H1 (cell line): ENCODE measurements at places on chromosomes 3 and 15. TPM values are rescaled to one million over a fixed set of nuclear protein-coding genes. Genes with fewer than 3 reads are reported as not detected.

DNA sequence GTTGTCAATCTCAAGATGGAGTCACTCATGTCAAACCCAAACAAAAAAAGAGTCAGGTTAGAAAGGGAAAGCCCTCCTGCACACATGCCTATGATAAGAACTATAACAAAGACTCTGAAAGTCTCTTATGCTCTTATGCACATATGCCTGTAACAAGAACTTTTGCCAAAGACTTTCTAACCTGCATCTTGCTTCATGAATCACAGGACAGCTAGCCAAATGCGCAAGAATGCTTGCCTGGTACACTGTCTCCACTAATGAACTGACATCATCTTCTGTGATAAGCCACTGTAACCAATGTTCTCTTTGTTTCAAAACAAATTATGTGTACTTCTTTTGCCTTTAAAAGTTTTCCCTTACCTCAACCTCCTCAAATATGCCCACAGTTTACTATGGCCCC lies 18.2 kb upstream of the EHHADH start:
- no peaks in the 10 kb centered on the region for H3K36me3 ChIP-seq
- DNase-seq: no peak
- no peaks in the 10 kb centered on the region for H3K27me3 ChIP-seq
- H3K4me3 ChIP-seq: no peak overlapping the region
- no peak overlapping the region for H3K27ac ChIP-seq

DNA sequence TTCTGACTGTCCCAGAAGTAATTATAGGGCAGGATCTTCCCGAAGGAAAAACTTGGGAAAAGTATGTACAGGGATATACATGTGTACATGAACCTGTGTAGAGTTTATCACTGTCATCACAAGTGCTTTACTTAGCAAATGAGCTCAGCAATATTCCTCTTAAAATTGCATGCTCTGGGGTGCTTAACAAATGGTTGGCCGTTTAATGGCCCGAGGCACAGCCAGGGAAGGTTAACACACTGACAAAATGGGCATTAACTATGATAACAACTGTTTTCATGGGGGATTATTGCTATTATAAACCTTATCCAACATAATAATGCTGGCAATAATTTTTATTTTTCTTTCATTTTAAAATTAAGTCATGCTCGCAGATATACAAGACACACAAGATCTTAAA lies 459.3 kb downstream of the TUSC7 start:
- no peaks in the 10 kb centered on the region for H3K4me1 ChIP-seq
- DNase-seq: no peak
- no peak overlapping the region for H3K27ac ChIP-seq
- no peaks in the 10 kb centered on the region for H3K36me3 ChIP-seq
- H3K27me3 ChIP-seq: no peaks in the 10 kb centered on the region

- no peaks in the 10 kb centered on the region for H3K36me3 ChIP-seq
- H3K27ac ChIP-seq: no peak overlapping the region
- H3K4me1 ChIP-seq: no peaks in the 10 kb centered on the region
- H3K27me3 ChIP-seq: no peaks in the 10 kb centered on the region
- no peak overlapping the region for H3K4me3 ChIP-seq
Measured at GRCh38 chr3:82354228-82354627, 592.8 kb upstream of the GBE1 start.

COL7A1 gene
- 7.8 and 10.7 TPM in 2 replicates for total RNA-seq

DNA sequence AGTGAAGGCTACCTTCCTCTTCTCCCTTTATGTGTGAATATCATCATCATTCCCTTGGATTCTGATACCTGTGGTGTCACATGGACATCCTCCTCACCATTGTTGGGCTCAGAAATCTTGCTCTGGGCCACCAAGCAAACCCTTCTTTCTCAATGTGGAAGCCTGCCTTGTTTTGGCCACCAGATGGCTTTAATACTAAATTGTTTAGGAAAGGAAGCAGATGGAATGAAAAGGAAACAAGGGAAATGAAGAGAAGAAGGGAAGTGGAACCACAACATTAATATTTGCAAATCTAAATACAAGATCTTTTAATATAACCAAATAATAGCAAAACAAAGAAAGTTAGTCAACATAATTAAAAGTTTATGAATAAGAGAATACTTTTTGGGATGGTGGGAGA lies 14.0 kb downstream of the FAM227B start:
- no peak overlapping the region for H3K27ac ChIP-seq
- no peaks in the 10 kb centered on the region for H3K27me3 ChIP-seq
- H3K4me1 ChIP-seq: no peaks in the 10 kb centered on the region
- no peak overlapping the region for H3K4me3 ChIP-seq

GRCh38 chr3:17840126-17840525 lies 97.7 kb upstream of the TBC1D5 start:
- H3K4me3 ChIP-seq: no peak overlapping the region
- no peaks in the 10 kb centered on the region for H3K27me3 ChIP-seq
- no peaks in the 10 kb centered on the region for H3K4me1 ChIP-seq
- no peak overlapping the region for H3K27ac ChIP-seq

SLC51A gene
- 7.7 and 9.8 TPM in 2 replicates for total RNA-seq

DNA sequence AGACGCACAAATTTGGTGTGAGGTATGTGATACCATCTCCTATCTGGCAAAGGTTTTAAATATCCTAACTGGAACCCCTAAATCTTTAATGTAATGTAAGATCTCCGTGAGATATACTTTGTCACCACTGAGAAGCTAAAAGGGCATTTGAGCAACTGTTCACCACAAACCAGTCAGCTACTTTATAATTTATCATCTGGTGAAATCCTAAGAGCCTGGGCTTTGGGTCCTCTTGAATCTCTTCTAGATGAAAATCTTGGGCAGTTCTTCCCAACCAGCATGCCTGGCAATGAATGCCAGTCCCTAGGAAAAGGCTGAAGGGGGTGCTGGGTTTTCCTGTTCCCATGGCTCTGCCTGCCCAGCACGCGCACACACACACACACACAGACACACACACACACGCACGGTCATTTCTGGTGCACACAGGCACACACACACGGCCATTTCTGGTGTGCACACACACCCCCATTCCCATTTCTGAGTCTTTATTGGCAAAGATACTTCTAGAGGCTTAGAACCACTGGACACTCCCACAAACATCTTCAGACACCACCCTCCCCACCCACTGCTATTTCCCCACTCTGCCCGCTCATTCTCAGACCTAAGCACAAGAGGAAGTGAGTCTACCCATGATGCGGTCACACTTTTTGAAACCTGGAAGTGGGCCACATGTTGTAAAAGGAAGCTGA lies 72.6 kb downstream of the MYO1E start:
- H3K4me3 ChIP-seq: no peak overlapping the region
- H3K36me3 ChIP-seq: no peaks in the 10 kb centered on the region
- no peak for DNase-seq
- no peak overlapping the region for H3K27ac ChIP-seq

ITPKA gene
- 0.67 and 0.99 TPM in 2 replicates for total RNA-seq

DNA sequence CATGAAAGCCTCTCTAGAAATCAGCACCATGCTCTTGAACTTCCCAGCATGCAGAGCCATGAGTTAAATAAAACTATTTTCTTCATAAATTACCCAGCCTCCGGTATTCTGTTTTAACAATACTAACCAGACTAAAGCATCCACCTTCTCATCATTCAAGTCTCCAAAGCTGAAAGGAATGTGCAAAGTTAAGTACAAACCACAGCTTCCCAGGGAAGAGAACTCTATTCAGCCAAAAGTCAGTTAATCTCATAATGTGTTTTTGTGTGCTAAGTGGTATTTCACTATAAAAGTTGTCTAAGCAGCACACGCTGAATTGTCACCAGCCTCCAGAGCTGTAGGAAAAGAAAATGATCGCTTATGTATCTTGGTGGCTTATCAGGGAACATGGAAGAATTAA lies 135.5 kb upstream of the KCNH8 start:
- H3K36me3 ChIP-seq: no peaks in the 10 kb centered on the region
- no peak for DNase-seq

GRCh38 chr3:82376883-82377282 lies 615.4 kb upstream of the GBE1 start:
- H3K36me3 ChIP-seq: peaks cover 2% of the 10 kb centered on the region; the same call in 1 of the 2 replicates
- DNase-seq: no peak
- no peak overlapping the region for H3K27ac ChIP-seq

DNA sequence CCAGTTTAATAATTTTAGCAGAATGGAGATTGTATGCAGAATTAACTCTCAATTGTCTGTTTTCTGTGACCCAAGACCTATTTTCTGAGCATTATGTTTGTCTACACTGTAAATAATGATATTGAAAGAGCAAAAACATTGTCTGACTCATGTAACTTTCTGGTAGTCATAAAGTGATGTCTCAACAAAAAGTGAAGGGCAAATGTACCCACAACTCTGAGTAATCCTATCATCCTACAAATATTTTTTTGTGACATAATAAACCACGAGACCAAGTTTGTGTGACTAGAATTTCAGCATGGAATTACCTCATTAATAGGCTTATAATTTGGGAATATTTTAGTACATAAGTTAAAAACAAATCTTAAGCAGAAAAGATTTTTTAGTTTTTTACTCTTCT lies 15.4 kb upstream of the ABHD10 start:
- H3K36me3 ChIP-seq: no peaks in the 10 kb centered on the region
- no peaks in the 10 kb centered on the region; the same call in 1 of the 2 replicates for H3K4me1 ChIP-seq
- no peak for DNase-seq

DNA sequence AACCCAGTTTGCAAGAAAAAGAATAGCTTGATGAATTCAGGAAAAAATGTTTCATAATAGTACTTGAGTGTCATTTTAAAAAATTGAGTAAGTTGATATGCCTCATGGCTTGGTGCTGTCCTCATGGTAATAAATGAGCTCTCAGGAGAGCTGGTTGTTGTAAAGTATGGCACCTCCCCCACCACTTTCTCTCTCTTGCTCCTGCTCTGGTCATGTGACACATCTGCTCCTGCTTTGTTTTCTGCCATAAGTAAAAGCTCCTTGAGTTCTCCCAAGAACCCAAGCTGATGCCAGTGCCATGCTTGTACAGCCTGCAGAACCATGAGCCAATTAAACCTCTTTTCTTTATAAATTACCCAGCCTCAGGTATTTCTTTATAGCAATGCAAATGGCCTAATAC lies 108.8 kb upstream of the CRBN start:
- no peaks in the 10 kb centered on the region for H3K27me3 ChIP-seq
- no peaks in the 10 kb centered on the region for H3K36me3 ChIP-seq
- no peak overlapping the region for H3K4me3 ChIP-seq
- 0 out of 2 replicates have a peak, but pooled peaks cover 4% of the 10 kb centered on the region for H3K4me1 ChIP-seq

- no peaks in the 10 kb centered on the region for H3K36me3 ChIP-seq
- DNase-seq: no peak
- H3K27me3 ChIP-seq: no peaks in the 10 kb centered on the region; the same call in 1 of the 2 replicates
- H3K4me3 ChIP-seq: no peak overlapping the region
Measured at GRCh38 chr3:183878071-183878470, 6.6 kb downstream of the PARL start.

GRCh38 chr3:53800041-53800906 lies 45.9 kb downstream of the CHDH start:
- no peak overlapping the region for H3K4me3 ChIP-seq
- DNase-seq: no peak
- no peaks in the 10 kb centered on the region for H3K27me3 ChIP-seq
- no peak overlapping the region for H3K27ac ChIP-seq
- H3K4me1 ChIP-seq: peaks cover 6% of the 10 kb centered on the region; the same call in 1 of the 2 replicates

DNA sequence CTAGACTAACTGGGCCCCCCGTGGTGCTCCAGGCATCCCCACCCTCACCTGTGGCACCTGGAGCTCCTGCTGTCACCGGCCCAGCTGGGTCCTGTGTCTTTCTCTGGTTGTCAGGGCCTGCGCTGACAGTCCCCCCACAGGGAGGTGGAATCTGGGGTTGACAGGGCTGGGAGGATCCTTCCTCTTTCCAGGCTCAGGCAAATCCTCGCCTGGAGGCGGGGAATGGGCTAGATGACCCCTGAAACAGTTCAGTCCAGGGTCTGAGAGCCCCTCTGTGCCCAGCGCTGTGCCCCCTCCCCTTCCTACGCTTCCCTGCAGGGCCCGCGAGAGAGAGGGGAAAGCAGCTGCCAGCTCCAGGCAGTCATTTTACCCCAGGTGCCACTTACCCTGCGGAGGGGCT lies 50.1 kb upstream of the MCF2L2 start:
- no peak overlapping the region for H3K4me3 ChIP-seq
- DNase-seq: no peak
- peaks cover 2% of the 10 kb centered on the region; the same call in 1 of the 2 replicates for H3K4me1 ChIP-seq
- no peak overlapping the region for H3K27ac ChIP-seq
- H3K27me3 ChIP-seq: no peaks in the 10 kb centered on the region
- no peaks in the 10 kb centered on the region for H3K36me3 ChIP-seq

- H3K4me3 ChIP-seq: no peak overlapping the region
- H3K27ac ChIP-seq: no peak overlapping the region
- no peaks in the 10 kb centered on the region for H3K27me3 ChIP-seq
Measured at GRCh38 chr3:192220915-192221314, 506.4 kb downstream of the FGF12 start.

GRCh38 chr3:185950728-185951127 lies 12.9 kb upstream of the TRA2B start:
- no peaks in the 10 kb centered on the region for H3K4me1 ChIP-seq
- no peak overlapping the region for H3K4me3 ChIP-seq
- H3K36me3 ChIP-seq: no peaks in the 10 kb centered on the region
- no peaks in the 10 kb centered on the region for H3K27me3 ChIP-seq
- DNase-seq: no peak

GRCh38 chr15:89196994-89197393 lies 24.4 kb downstream of the RLBP1 start:
- H3K36me3 ChIP-seq: no peaks in the 10 kb centered on the region; the same call in 1 of the 2 replicates
- no peaks in the 10 kb centered on the region for H3K27me3 ChIP-seq
- peaks cover 9% of the 10 kb centered on the region for H3K4me1 ChIP-seq

GRCh38 chr3:128573160-128573559 lies 77.5 kb downstream of the RPN1 start:
- no peaks in the 10 kb centered on the region for H3K27me3 ChIP-seq
- H3K27ac ChIP-seq: no peak overlapping the region
- no peak overlapping the region for H3K4me3 ChIP-seq
- no peaks in the 10 kb centered on the region for H3K36me3 ChIP-seq
- H3K4me1 ChIP-seq: 0 out of 2 replicates have a peak, but pooled peaks cover 3% of the 10 kb centered on the region

MASP1 gene
- 2.7 and 3.2 TPM in 2 replicates for total RNA-seq
